CD4-positive, alpha-beta memory T cell (primary cell): ENCODE measurements at places on chromosomes 6 and 20. TPM values are rescaled to one million over a fixed set of nuclear protein-coding genes. Genes with fewer than 3 reads are reported as not detected.

GRCh38 chr6:42150254-42150653 is 7.8 kb upstream of the C6orf132 start:
- H3K4me1 ChIP-seq: no peaks in the 10 kb centered on the region
- no peaks in the 10 kb centered on the region for H3K27me3 ChIP-seq
- no peak for DNase-seq
- H3K27ac ChIP-seq: no peak overlapping the region
- no peak overlapping the region for H3K4me3 ChIP-seq
- no peaks in the 10 kb centered on the region for H3K36me3 ChIP-seq

TRIM31 gene
- total RNA-seq: not detected

DNA sequence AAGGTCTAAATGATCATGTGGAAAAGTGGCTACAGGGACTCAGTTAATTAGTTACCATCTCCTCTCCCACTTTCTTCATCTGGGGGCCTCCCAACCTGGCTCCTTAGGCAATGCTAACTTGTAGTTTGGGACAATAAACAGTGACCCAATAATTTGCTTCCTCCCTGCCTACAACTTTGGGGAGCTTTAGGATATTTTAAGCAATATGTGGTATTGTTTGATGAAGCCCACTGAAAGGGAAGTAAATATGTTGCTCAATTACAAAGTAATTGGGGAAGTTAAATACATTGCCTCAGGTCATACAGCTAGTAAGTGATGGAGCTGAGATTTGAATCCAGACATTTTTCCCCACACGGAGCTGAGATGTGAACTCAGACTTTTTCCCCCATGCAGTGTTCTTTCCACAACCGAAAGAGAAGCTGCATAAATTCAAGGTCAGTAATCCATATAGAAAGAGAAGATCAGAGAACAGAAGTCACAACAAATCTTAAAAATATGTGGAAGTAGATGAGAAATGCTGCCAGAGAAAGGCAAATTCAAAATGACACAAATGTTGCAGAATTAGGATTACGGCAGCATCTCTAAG is 26.6 kb downstream of the ZHX3 start:
- no peaks in the 10 kb centered on the region for H3K36me3 ChIP-seq
- no peaks in the 10 kb centered on the region for H3K4me1 ChIP-seq
- no peaks in the 10 kb centered on the region for H3K27me3 ChIP-seq
- H3K4me3 ChIP-seq: no peak overlapping the region
- no peak overlapping the region for H3K27ac ChIP-seq
- DNase-seq: no peak

GRCh38 chr6:150981095-150981494 is 115.6 kb downstream of the MTHFD1L start:
- H3K27ac ChIP-seq: no peak overlapping the region
- no peaks in the 10 kb centered on the region for H3K27me3 ChIP-seq
- H3K4me3 ChIP-seq: no peak overlapping the region
- no peaks in the 10 kb centered on the region for H3K36me3 ChIP-seq
- H3K4me1 ChIP-seq: no peaks in the 10 kb centered on the region

GRCh38 chr6:91704531-91704930 is 1117.7 kb upstream of the MAP3K7 start:
- H3K4me1 ChIP-seq: no peaks in the 10 kb centered on the region
- no peaks in the 10 kb centered on the region for H3K27me3 ChIP-seq
- no peak overlapping the region for H3K4me3 ChIP-seq
- no peak overlapping the region for H3K27ac ChIP-seq
- DNase-seq: no peak
- no peaks in the 10 kb centered on the region for H3K36me3 ChIP-seq

TSPO2 gene
- total RNA-seq: not detected

DNA sequence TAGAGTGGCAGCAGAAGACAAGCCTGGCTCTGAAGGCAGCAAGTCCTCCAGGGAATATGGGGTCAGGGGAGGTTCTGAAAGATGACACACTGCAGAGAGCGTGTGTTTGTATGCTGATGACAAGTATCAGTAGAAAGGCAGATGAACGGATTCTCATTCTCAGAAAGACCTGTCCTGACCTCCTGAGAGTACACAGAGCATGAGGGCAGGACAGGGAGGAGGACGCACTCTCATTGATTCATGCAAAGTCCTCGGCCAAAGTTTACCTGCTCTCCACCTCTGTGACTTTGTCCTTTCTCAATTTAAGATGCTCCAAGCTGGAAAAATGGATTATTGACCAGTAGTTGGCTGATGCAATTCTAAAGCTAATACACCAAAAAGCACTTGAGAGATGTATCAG is 156.7 kb downstream of the LPA start:
- no peak overlapping the region for H3K4me3 ChIP-seq
- H3K27me3 ChIP-seq: no peaks in the 10 kb centered on the region
- no peaks in the 10 kb centered on the region for H3K36me3 ChIP-seq

GRCh38 chr6:112007805-112008204 is 46.1 kb upstream of the CCN6 start:
- no peaks in the 10 kb centered on the region for H3K27me3 ChIP-seq
- H3K36me3 ChIP-seq: no peaks in the 10 kb centered on the region
- no peak for DNase-seq
- H3K27ac ChIP-seq: no peak overlapping the region

DNAH8 gene
- 0.09 TPM for total RNA-seq

SRMS gene
- total RNA-seq: not detected
